ENCODE measurements at places on chromosomes 3 and 15.

DNA sequence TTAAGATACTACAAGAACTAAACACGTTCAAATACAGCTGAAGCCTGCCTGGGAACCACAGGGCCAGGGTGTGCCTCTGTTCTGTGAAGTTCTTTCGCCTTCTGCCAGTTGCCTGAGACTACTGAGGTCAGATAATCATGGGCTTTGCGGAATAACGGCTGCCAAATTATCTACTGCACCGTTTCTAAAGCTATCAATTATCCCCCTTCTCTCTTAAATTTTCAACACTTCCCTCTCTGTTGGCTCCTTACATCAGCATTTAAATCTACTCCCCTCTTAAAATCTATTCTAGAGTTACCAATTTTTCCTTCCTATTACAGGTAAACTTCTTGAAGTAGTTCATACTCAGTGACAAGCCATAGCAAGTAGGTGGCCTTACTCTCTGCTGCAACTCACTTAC, 6.2 kb upstream of the NEO1 start:
- DNase-seq, result no peak

DNA sequence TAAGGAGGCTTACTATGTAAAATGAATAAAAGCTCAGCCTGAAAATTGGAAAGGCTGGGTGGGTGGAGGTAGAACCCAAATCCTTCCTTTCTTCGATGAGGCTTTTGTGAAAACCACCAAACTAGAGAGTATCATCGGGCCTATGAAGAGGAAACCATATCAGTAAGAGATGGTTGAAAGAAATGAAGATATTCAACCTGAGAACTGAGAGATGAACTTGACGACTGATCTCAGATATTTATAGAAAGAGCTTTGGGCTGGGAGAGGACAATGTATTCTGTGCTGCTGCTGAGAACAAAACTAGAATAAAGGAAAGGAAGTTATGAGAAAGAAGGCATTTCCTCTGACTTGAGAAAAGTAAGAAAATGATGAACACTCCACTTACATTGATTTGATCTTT, 236.6 kb downstream of the KCNH8 start:
- DNase-seq, result no peak

DNA sequence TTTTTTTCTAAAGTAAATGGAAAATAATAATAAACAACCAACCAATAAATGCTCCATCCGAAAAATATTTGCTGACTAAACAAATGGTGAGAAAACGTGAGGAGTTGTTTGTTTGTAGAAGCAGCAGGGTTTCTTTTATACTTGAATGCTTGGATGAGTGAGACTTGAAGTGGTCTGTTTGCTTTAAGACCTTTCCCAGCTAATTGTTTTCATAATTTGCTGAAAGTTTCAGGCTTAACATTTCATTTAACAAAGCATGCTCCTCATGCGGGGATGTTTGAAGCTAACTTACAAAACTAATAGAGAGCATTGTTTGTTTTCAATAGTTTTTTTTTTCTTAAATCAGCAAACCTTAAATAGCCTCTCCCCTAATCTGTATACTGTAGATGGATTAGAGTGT, 484.6 kb downstream of the ROBO2 start:
- no peak for DNase-seq

- peak; percentile 61 for DNase-seq
Measured at GRCh38 chr3:23254835-23255234, 51.7 kb downstream of the UBE2E2 start.

DNA sequence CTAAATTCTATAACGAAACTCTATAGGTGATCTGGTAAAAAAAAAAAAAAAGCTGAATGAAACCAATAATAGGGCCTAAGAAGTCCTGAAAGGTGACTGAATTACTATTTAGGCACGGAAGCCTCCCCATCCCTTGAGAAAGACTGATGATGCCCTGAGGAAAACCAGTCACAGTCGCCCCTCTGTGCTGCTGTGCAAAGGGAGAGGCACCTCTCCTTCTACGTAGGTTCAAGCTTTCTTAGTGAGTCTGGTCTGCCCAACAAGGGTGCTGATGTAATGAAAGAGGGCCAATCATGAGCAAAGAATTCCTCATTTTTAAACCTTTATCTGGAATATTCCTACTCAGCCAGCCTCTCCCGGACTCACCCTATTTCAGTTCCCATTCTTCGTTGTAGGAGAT, 11.9 kb downstream of the NPHP3 start:
- DNase-seq, result no peak

GRCh38 chr15:40856746-40857145, 12.9 kb downstream of the SPINT1 start:
- no peak for DNase-seq

DNA sequence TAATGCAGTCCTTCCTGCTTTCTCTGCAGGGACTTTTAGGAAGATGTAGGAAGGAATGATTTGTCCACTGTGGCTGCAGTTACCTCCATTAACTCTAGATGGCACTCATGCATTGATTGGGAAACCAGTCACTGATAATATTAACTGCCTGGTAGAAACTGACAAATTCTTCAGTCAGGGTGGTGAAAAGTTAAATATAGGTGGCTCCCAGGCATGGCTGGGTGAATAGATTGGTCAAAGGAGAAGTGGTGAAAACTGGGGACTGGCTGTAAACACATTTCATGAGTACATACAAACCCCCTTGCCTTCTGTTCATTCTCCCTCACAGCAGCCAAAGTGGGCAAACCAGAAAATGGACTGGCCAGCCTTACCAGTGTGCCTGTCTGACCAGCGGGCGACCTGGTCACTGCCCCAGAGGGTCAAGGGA, 333.4 kb downstream of the THSD4 start:
- DNase-seq, result no peak
